Activated CD8-positive, alpha-beta memory T cell treated with anti-CD3 and anti-CD28 coated beads, Interleukin-2, amount 50 U/mL, for 4 hours (primary cell): ENCODE measurements at places on chromosomes 7 and 10.

DNA sequence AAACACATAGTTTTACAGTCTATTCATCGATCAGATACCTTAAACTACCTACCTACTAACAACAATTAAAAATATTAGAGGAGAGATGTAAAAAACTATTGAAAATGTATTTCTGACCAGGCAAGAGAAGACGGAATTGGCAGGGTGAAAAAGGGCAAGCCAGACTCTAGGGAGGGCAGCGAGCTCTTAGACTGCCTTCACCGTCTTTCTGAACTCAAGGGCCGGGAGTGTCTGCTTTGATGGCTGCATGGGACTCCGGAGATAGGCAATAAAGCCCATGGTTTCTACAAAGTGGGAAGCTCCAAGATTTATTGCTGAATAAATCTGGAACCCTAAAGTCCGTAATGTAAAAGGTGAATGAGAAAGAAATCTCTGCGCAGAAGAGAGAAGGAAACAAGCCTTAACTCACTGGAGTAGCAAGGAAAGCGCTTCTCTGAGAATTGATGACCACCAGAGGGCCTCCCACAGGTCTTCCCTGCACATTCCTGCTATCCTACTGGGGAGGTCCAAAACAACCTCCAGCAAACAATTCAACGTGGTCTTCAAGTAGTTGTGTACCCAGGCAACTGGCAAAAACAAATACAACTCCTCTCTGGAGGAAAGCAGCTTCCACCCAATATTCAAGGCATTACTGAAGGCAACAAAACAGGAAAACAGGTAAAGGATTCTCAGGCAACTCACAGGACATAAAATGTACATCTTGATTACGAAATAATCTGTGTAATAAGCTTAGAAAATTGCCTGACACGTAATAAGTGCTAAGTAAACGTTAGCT lies 181.3 kb downstream of the SDK1 start:
- DNase-seq: no peak

- no peak for DNase-seq
These were observed 374.9 kb upstream of the SEMA3D start for GRCh38 chr7:85561706-85562105.

GRCh38 chr10:76155961-76156360 lies 724.5 kb downstream of the LRMDA start:
- no peak for DNase-seq

GRCh38 chr7:38820571-38820970 lies 88.4 kb downstream of the VPS41 start:
- DNase-seq: no peak

GRCh38 chr7:30771880-30772425 lies 736 bp downstream of the MINDY4 start:
- no peak for DNase-seq

DNA sequence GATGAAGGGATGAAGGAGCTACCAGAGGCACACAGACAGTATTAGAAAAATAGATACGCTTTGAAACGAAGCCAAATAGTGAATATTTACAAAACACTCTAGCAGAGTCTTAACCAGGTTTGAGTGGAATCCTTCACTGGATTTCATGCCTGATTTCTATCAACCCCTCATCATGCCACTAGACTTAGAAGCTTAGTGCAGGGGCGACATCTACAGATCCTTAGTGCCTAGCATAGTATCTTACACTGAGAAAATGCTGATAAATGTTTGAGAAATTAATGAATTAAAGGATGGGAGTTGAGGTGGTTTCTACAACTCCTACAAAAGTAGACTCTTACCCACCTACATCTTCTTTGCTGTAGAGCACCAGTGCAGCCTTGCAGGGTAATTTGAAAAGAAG lies 54.7 kb upstream of the CCNJ start:
- DNase-seq: no peak

DNA sequence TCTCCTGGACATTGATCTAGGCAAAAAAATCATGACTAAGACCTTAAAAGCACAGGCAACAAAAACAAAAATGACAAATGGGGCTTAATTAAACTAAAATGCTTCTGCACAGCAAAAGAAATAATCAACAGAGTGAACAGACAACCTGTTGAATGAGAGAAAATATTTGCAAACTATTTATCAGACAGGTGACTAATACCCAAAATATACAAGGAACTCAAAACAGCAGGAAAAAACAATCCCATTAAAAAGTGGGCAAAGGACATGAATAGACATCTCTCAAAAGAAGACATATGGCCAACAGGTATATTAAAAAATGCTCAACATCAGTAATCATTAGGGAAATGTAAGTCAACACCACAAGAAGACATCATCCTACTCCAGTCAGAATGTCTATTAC lies 166.8 kb downstream of the MTERF1 start:
- DNase-seq: no peak

DNA sequence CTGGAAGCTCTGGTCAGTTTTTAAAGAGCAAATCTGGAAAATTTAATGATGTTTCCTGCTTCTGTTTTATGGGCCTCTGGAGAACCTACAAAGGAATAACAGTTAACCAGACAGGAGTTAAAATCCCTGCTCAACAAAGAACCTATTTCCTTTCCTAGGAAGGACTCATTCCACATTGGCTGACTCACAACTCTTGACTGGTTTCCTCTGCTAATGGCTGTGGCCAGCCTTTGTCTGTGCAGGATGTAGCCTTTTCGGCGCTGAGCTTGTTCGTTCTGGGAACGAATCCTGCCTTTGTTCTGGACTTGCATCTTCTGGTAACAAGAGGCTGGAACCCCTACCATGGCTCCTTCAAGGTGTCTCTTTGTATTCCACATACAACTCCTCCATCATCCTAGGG lies 112.8 kb upstream of the PDCD4 start:
- DNase-seq: no peak

- DNase-seq: no peak
These were observed 299.8 kb downstream of the KLF6 start for GRCh38 chr10:3485057-3485686.

DNA sequence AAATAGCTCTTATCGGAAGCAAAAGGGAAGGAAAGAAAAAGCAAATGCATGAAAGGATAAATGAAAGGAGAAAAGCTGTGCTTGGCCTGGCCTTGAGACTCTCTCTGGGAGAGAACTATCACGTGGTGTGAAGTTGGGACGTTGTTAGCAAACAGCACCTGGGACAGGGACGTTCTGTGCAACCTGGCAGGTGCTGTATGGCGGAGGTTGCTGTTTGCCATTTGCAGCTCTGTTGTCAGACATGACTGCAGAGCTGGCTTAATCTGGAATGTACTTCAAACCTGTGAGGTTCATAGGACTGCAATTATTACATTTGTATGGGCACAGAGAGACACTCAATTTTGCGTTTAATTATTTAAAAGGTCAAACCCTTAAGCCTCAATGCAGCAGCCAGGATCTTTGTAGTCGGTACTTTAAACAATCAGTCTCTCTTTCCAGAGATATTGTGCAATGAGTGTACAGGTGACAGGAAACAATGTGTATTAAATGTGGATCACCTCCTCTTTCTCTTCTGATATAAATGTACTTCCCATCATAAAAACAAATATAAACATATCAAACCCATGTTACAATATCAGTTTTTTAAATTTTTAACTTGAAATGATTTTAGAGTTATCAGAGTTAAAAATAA lies 800.5 kb upstream of the KCND2 start:
- DNase-seq: no peak

- no peak for DNase-seq
These were observed 8.1 kb upstream of the FAM107B start for GRCh38 chr10:14782691-14783363.

DNA sequence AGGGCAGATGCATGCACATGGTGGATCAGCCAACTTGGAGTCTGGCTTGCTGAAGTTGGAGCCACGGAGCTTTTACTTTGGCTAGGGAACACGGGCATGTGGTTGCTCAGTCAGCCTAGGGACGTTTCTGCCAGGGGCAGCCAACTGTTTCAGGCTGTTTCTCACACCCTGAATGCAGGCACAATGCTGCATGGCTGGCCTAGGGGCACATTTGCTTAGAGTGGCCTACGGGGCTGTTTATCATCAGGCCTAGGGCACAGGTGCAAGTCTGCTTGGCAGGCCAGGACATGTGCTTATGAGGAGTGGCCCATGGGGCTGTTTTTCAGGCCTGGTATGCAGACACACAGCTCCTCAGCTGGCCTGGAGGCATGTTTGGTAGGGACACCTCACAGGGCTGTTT lies 107.4 kb downstream of the GSAP start:
- no peak for DNase-seq

GRCh38 chr10:30459283-30459682 lies 25.3 kb downstream of the MAP3K8 start:
- DNase-seq: no peak

GRCh38 chr7:45578022-45578421 lies 3.9 kb downstream of the ADCY1 start:
- no peak for DNase-seq

DNA sequence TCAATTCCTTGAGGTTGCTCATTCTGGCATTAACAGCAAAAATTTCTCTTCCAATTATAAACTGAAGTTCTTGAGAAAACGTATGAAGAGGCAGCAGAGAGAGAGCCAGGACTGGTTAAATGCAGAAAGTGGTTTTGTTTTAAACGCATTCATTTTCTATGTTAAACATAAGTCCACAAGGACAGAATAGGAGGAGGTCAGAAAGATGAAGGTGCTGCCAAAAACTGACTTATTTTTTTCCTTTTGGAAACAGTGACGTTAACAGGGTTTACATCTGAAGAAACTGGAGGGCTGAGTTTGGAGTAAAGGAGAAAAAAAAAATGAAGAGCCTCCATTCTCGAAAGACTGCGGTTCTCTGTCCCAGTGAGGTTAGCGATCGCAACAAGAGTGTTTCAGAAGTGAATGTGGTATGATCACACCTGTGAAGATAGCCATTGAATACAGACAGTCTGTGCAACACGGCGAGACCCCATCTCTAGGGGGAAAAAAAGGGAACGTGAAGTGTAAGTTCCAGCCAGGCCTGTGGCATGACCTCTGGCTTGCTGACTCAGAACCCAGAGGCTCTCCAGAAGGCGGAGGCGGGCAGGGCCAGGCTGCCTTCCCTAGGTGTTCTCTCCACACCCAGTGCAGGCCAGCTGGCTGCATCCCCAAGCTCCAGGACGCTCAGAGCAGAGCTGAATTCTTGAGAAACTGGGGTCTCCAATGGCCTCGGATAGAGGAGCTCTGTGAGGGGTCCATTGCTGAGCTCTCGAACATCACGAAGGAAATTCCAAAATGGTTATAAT lies 84.0 kb downstream of the CHST15 start:
- no peak for DNase-seq

DNA sequence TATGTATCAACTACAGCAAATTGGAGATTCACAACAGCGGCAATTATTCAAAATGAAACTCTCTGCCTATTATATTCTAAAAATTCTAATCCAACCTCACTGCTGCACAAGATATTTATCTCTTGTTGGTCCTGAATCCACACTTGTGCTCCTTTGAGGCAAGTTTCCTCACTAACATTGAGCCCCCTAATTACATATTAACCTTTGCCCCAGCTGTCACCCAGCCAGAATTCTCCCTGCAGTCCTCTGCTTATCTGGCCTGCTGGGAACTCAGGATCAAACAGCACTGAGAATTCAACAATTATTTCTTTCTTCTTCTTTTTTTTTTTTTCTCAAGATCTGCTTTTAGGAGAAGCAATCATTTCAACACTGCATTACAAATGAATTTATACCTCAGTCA lies 21.5 kb upstream of the PLAC9 start:
- DNase-seq: no peak

DNA sequence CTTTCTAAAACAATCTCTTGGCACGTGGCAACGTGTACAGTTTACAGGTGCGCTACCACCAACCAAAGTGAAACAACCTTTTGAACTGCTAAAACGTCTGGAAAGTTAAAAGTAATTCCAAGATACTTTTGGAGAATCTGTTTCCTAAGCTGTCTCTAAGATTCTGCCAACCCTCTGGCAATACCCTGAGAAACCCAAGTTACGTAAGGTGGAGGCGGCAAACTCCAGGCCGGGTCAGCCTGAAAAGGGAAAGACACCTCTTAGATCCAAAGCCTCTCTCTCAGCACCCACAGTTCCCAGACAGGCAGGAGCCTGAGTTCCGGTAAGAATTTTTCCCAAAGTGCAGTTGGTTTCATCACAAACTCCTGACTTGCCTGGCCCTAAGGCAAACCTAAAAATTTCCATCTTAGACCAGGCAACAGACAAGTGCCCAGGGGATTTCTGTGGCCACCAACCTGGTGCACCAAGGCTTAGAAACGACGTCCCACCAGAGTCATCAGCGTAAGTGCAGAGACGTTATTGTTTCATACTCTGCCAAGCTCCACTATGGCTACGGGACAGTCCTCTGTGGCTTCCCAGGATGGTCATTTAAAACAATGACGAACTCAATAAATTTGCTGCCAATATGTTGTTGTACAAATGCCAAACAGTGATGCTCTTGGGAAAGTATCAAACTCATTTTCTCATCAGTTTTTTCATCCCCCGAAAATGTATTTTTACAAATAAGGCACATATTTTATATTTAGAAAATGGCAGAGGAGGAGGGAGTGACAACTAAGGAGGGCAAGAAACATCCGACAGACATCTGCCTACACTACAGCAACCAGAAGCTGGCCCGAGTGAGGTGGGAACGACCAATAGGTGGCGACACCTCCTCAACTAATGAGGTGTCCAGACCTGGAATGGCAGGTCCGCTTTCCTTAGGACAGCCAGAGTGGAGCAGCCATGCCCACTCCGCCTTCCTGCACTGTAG lies 205.8 kb upstream of the FRMD4A start:
- peak; percentile 46 for DNase-seq

- DNase-seq: no peak
These were observed 161.2 kb downstream of the SVIL start for GRCh38 chr10:29473406-29474100.

DNA sequence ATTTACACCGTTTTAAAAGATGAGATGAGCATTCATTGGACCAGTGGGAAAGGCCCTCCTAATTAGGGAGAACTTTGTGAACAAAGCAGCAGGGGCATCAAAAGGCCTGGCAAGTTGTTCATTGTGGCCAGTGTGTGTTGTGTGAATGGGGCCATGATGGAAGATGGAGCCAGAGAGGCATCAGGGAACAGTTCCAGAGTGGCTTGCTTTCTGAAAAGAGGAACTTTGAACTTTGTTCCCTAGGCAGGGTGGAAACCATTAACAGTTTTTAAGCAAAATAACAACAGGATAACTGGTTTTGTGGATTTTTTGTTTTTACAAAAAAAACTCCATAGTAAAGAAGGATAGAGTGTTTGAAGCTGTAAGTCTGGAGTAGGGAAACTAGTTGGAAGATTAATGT lies 12.5 kb downstream of the SUV39H2 start:
- DNase-seq: no peak

- no peak for DNase-seq
These were observed 213.6 kb upstream of the FZD1 start for GRCh38 chr7:91050677-91051076.

- no peak for DNase-seq
These were observed 66.3 kb upstream of the LRGUK start for GRCh38 chr7:134060874-134061273.

- DNase-seq: no peak
These were observed 121.6 kb downstream of the RELN start for GRCh38 chr7:103867874-103868273.

- DNase-seq: no peak
These were observed 4.7 kb downstream of the AFAP1L2 start for GRCh38 chr10:114399576-114399975.

DNA sequence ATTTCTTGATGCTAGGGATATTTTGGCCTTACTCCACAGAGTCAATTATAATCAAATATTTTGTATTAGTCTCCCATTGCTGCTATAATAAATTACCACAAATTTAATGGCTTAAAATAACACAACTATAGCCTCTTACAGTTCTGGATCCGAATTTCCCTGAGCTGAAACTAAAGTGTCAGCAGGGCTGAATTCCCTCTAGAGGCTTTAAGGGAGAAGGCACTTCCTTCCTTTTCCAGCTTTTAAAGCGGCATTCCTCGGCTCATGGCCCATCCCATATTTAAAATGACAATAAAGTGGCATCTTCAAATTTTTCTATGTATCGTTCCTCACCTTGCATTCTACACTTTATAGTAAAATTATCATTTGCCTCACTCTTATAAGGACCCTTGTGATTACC lies 421.4 kb upstream of the ZWINT start:
- DNase-seq: no peak
